ENCODE measurements at places on chromosomes 1 and 21.
A peak's percentile ranks its signal among the peaks of the same experiment; 100 is the strongest.

- DNase-seq, result no peak
Measured at GRCh38 chr1:96747565-96747964, 26.0 kb downstream of the PTBP2 start.

DNA sequence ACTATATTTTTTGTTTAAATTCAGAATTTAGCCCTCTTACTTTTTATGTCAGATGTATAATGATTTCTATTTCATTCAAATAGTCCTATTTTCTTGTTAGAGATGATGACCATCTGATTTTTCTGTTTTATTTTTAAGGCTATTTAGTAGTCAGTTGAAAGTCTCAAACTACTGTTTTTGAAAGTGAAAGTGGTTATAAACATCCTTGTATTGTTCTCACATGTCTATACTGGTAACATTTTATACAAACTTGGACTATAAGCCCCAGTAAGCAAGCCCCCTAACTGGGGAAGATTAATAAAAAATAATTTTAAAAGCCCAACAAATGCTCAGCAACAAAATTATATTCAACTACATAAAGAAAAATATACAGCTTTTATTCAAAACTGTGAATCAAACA lies 271.3 kb upstream of the RGS18 start:
- no peak for DNase-seq

DNA sequence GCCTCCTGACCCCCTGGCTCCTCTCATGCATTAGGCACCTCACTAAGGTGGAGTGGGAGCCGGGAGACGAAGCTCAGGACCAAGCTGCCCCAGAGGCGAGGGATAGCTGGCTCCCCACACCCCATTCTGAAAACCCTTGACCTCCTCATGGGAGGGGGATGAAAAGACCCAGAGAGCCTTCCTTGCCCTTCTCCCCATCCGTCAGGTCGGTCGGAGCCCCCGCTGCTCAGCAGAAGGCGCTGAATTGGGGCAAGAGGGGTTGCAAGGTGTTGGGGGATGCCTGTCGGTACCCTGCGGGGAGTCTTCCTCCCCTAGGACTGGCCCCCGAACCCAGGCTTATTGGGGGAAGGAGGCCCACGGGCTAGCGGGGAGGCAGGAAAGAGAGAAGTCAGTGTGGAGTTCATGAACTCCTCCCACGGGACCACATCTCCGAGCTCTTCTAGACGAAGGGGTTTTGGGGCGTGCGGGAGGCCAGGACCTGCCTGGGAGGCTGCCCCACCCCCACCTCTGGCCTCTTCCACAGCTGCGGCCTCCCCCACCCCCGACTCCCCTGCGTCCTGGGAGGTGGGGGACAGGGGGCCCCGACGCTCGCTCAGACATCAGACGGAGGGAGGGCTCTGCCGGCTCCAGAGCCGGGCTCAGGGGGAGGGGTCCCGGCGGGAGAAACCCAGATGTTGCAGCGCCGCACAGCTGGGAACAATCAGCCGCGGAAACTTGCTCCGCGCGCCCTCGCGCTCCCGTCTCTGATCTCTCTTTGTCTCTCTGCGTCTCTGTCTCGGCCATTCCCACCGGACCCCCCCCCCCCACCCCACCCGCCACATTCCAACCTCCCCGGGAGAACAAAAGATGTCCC lies 719 bp downstream of the MFAP2 start:
- no peak for DNase-seq

GRCh38 chr1:18913065-18913835 lies 10.9 kb upstream of the ALDH4A1 start:
- peak; percentile 59 for DNase-seq

GRCh38 chr1:151839457-151840403 lies at the start of gene C2CD4D:
TSS of gene C2CD4D (minus strand) at chr1:151839820. CDS start at chr1:151838989, 831 bp downstream.
- DNase-seq, result peak; percentile 42

DNA sequence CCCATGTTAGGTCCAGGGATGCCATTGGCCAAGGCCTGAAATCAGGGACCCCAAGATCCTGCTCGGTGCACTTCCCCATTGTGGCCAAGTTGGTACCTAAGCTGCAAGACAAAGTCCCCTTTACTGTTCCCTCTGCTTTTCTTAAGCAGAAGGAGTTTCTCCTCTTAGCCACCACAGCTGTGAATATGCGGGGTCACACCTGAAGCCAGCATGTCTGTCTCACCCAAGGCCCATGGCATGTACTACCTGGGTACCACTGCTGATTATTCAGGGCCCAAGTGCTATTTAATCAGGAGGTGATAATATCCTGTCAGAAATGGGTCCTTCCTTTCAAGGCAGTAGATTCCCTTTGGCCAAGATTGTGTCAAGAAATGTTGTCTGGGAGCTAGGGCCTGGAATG lies 133.9 kb upstream of the DNAH14 start:
- DNase-seq, result no peak

DNA sequence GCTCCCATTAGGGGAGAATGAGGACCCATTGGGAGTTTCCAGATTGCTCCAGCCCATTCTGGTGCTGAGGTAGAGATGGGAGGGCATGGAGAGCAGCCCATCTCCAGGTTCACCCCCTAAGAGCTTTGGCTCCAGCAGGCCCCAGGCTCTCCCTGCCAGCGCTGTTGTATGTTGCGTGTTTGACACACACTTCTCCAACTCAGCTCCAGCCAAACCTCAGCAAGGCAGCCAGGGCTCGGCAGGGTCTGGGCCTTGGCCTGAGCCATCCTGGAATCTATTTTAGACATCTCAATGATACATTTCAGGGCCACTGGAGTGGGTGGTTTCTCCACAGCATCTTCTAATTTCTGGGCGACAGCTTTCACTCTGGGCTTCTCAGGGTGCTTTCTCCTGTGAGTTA lies 117.0 kb downstream of the NAV1 start:
- no peak for DNase-seq

DNA sequence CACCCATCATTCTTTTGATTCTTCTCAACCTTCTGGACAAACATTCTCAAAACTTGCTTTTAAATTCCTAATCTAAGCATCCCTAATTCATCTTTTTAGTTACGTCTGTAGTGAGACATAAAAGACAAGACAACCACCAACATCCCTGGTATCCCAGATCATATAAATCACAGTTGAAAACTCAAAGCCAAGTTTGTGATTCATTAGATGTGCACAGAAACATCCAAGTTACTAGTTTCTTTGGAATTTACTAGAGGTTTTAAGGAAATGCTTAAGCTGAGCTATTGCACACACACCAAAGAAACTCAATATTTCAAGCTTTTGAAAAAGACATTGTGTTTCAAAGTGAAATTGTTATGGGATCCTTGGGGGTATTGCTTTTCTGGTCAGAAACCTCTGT lies 47.6 kb downstream of the ATP6V1G3 start:
- DNase-seq, result no peak

DNA sequence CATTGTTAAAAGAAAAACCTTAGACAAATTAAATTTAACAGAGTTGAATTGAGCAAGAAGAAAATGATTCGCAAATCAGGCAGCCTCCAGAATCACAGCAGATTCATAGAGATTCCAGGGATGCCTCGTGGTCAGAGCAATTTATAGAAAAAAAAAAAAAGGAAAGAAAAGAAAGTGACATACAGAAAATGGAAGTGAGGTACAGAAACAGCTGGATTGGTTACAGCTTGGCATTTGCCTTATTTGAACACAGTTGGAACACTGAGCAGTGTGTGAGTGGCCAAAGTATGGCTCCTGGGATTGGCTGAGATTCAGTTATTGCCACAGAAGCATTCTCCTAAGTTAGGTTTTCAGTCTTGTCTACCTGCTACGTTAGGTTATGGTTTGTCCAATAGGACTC lies 9.1 kb upstream of the C21orf91 start:
- no peak for DNase-seq

DNA sequence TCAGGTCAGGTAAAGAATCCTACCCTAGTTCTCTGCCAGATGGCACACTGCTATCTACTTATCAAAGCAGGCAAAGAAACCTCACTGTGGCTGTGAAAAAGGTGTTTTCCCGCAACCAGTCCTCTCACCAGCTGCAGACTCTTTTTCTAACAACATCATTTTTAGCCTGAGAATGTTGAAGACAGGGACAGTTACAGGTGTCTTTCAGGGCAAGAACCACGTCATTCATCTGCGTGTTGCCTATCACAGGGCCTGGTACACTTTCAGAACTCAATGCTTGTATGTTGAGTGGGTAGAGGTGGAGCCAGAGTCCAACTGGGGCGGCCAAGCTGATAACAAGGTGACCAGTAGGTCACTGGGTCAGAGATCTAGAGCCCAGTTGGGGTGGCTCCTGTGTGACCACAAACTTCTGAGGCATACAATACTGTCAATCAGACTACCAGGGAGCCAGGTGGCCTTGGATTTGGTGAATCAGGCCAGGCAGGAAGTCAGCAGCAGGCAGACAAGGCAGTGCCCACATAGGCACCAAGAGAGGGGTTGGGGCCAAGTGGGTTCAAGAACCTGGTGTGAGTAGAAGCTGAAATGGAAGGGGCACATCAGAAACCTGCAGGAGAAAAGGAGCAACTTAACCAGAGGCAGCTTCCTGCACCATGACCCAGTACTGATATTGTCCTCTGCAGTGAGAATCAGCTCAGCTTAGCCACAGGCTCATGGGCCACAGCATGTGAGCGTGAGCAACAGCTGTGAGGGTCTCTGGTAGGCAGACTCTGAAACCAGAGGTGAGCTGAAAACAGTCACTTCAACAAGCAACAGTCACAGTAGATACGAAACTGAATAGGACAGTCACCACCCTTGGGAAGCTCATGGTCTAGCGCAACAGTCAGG lies 123.6 kb downstream of the DTL start:
- no peak for DNase-seq

DNA sequence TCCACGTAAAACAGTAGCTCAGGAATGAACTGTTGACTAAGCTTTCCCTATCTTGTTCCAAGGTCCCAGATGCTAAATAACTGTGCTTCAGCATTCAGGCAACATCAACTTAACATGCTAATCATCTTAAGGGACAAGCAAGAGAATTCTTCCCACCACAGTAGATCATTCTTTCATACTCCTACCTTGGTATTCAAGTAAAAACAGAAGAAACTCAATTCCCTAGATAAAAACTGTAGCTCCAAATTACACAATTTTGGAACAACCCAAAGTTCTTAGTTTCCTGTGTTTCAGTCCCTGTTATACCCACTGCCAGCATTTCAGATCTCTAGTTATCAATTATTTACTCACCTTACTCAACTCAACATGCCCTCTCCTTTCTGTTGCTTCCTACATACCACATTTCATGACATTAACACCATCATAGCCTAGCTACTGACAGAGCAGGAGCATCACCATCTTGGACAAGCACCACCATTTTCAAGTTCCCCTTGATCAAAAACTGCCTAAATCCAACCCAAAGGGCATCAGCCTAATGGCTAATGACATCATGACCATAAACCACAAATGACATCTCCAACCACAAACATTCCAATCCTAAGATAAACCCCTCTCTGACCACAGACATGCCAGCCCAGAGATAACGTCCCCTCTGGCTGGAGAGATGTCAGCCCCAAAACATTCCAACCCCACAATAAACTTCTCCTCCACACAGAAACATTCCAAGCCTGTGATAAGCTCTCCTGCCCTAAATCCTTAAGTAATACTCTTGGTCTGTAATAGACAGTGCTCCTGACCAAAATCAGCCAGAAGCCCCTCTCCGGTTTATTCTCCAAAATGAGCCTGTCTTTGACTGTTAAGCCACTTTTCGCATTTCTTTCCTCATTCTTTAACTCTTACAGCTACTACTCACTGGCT lies 191.2 kb downstream of the RERE start:
- DNase-seq, result no peak

- no peak for DNase-seq
Measured at GRCh38 chr1:177854951-177855350, 114.9 kb downstream of the SEC16B start.

DNA sequence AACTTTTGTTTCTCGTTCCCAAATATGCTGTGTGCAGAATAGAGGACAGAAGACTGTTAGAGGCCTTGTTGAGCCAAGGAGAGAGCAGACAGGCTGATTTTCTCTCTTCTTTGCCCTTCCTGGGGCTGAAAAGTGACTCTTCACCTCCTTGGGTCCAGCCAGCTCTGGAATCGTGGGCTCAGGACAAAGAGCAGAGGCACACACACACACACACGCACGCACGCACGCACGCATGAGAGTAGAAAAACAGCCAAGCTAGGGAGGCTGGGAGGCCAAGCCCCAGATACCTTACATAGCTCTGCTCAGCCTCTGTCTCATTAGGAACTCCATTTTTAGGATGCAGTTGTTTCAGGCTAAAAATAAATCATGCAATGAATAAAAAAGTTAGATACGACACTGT lies at the start of gene CASQ2:
Gene CASQ2, minus strand, starts transcription at position 166 of the 400 bp plus-strand sequence. CDS start 173 bp downstream, outside the sequence.
- no peak for DNase-seq

DNA sequence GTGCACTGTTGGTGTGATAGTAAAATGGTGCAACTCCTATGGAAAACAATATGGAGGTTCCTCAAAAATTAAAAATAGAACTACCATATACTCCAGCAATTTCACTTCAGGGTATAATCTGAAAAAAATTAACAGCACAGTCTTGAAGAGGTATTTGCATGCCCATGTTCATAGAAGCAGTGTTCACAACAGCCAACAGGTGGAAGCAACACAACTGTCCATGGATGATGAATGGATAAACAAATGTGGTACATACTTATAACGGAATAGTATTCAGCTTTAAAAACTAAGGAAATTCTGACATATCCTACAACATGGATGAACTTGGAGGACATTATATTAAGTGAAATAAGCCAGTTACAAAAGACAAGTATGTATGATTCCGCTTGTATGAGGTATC lies 8.2 kb downstream of the TTLL7 start:
- no peak for DNase-seq

DNA sequence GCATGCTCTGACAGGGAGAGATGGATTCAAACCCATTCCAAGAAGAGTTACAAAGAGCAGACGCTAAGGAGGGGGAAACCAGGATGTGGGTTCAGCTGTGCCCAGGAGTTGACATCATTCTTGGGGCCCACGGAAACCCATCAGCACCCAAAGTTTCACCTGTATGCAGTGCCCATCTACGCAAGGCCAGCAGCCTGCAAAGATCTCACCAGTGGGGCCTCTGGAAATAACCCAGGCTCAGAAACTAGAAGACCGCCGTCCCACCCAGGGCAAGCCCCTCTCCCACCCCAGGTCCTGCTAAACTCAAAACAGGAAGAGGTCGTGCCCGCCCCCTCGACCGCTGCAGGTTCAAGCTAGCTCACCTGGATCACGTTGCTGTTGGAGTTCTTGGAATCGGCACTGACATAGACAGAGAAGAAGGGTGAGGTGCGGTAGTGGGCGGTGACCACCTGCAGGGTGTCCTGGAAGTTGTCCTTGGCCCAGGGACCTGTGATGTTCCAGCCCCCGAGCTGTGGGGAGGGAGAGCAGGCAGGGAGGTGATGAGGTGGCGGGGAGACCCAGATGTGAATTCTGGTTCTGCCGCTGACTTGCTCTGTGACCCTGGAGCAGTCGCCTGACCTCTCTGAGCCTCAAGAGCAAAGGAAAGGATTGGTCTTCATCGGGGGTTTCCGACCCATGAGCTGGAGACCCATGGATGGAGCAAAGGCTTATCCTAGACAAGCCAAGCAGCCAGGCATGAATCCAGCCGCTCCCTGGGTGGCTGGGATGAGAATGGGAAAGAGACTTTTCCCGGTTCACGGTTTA lies 31.7 kb downstream of the ECE1 start:
- DNase-seq, result no peak

DNA sequence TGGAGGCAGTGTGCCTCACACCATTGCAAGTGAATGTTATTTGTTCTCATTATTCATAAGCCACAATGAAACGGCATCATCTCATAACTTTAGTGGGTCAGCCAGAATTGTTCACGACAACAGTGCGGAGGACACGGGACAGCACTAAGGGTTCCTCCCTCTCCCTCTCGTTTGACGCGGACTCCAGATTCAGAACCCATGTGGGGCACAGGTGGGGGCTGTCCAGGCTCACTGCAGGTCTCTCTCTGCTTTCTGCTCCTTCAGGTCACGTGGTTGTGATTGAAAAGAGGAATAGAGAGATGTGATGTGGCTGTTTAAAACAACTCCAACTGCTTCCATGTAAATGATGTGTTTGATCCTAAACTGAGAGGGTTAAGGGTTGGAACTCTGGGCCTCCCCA lies 13.5 kb downstream of the RUNX1 start:
- DNase-seq, result no peak

GRCh38 chr1:909861-910310 lies 13.8 kb upstream of the SAMD11 start:
- DNase-seq, result no peak

All from naive B cell (primary cell).